ENCODE measurements at places on chromosomes 6 and 20. TPM values are rescaled to one million over a fixed set of nuclear protein-coding genes. Genes with fewer than 3 reads are reported as not detected.

- no peaks in the 10 kb centered on the region for H3K27me3 ChIP-seq
- no peak overlapping the region for H3K27ac ChIP-seq
- H3K36me3 ChIP-seq = no peaks in the 10 kb centered on the region
- no peak for DNase-seq
These were observed 15.5 kb downstream of the CYP39A1 start for GRCh38 chr6:46637145-46637544.

The KIF25 gene
- not detected for total RNA-seq

DNA sequence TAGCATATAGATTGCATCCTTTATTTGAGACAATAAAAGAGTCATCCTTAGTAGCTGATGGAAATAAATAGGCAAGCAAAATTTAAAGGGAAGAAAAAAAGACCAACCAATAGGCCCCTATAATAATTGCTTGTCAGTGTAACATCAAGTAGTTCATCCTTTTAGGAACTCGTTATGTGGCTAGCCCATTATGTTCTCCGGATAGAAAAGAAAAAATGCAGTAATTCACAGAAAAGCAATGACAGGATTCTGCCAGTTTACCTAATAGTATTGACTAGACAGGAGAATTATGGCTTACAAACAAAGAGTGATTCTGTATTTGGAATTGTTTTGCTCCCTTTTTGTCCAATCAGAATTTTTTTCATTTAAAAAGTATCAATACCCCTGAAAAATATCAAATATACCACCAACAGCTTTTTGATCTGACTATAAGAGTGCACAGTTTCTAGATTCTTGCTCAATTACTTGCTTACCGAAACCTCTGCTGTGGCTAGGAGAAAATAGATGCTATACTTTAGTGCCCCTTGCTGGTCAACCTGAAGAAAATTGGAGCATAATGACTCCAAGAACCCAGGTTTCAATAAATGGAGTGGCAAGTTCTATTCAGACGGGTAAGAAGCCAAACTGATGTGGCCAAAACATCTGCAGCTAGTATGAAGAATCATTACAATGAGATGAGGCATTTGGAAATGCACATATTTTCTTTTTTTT, 91.5 kb upstream of the SASH1 start:
- no peaks in the 10 kb centered on the region for H3K27me3 ChIP-seq
- no peaks in the 10 kb centered on the region for H3K36me3 ChIP-seq
- DNase-seq = peak; percentile 42

- H3K36me3 ChIP-seq = no peaks in the 10 kb centered on the region
- peak; percentile 85 for DNase-seq
- peaks cover 23% of the 10 kb centered on the region for H3K4me1 ChIP-seq
These were observed 191.5 kb upstream of the BMP2 start for GRCh38 chr20:6575912-6576401.

GRCh38 chr6:6683969-6684833, 95.7 kb downstream of the LY86 start:
- H3K36me3 ChIP-seq = no peaks in the 10 kb centered on the region
- no peak overlapping the region for H3K4me3 ChIP-seq
- peaks cover 8% of the 10 kb centered on the region for H3K27me3 ChIP-seq
- no peak for DNase-seq

GRCh38 chr20:13118676-13119075, 102.4 kb upstream of the ISM1 start:
- no peak for DNase-seq
- no peak overlapping the region for H3K27ac ChIP-seq
- H3K27me3 ChIP-seq = no peaks in the 10 kb centered on the region
- H3K4me1 ChIP-seq = no peaks in the 10 kb centered on the region

DNA sequence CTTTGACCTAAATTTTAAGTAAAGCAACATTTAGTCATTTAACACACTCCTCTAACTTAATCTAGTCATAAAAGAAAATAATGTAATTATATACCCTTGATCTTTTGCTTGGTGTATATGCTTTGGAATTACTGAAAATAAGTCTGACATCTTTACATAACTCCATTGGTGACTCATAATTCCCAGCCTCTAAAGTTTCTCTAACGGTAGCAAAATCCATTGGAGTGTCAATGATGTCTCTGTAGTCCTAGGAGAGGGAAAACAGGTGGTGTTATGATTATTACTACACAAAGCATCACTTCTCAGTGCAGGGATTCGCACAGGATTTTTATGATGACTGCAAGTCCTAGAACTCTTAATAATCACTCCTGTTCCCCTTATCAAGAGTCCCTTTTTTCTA, 80.2 kb downstream of the IRAK1BP1 start:
- peak; percentile 21 for DNase-seq
- no peak overlapping the region for H3K4me3 ChIP-seq
- peaks cover 11% of the 10 kb centered on the region for H3K4me1 ChIP-seq

DNA sequence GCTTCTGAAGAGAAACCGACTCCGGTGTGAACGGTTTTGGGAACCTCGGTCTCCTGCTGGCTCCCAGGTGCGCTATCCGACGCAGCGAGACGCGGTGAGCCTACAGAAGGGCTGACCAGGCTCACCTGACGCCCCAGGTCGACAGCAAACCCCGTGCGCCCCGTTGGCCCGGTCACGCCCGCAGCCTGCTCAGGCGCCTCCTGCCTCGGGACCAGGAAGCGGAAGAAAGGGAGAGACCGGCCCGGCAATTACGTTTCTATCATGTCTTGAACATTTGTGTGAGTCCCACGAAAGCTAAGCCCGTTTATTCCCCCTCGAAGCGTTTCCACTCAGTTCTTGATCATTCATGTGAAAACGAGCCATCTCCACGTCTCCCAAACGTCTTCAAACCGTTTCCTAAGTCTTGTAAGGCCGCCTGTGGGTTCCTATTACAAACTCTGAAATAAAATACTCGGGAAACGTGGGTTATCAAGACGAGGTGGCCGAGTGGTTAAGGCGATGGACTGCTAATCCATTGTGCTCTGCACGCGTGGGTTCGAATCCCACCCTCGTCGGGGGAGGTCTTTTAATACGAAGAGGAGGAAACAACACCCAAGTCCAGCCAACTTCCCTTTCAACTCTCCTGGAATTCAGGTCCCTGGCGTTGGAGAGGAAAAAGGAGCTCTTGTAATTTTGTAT, 150.5 kb upstream of the PRSS16 start:
- H3K4me3 ChIP-seq = peak overlapping the region; percentile 70
- peaks cover 9% of the 10 kb centered on the region for H3K4me1 ChIP-seq
- H3K27ac ChIP-seq = no peak overlapping the region
- DNase-seq = peak; percentile 64

The DSP gene
- total RNA-seq = 0.32 TPM

DNA sequence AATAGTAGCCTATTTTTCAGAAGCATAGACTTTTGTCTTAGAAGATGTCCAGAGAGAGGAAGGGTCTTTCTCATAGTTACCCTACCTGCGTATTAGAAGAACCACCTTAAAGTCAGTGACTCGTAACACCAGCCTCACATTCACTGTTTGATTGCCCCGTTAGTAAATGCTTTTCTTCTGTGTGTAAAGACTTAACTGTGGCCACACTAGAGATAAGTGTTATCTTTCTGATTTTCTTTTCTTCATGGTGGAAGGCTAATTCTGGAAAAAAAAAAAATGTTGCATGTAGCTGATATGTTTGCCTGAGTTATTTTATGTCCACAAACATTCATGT, 83.9 kb downstream of the SAMD3 start:
- peaks cover 4% of the 10 kb centered on the region for H3K4me1 ChIP-seq
- H3K36me3 ChIP-seq = peaks cover 15% of the 10 kb centered on the region
- no peak overlapping the region for H3K27ac ChIP-seq
- no peak for DNase-seq
- no peaks in the 10 kb centered on the region for H3K27me3 ChIP-seq
- no peak overlapping the region for H3K4me3 ChIP-seq

DNA sequence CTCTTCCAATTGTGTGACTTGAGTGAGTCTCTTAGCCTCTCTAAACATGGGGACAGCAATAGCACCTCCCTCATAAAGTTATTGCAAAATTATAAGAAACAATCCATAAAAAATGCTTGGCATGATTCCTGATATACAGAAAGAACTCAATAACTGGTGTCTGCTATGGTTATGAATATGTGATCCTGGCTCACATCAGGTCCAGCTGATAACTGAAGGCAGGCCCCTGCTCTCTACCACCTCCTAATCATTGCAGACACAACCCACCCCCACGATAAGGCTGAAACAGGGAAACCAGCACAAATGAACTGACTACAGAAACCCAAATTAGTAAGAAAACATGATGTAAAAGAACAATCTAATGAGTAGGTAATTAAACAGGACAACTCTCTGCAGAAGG, 5.4 kb downstream of the TRIM15 start:
- no peak for DNase-seq
- H3K4me1 ChIP-seq = no peaks in the 10 kb centered on the region
- H3K27me3 ChIP-seq = peaks cover 65% of the 10 kb centered on the region
- no peaks in the 10 kb centered on the region for H3K36me3 ChIP-seq

DNA sequence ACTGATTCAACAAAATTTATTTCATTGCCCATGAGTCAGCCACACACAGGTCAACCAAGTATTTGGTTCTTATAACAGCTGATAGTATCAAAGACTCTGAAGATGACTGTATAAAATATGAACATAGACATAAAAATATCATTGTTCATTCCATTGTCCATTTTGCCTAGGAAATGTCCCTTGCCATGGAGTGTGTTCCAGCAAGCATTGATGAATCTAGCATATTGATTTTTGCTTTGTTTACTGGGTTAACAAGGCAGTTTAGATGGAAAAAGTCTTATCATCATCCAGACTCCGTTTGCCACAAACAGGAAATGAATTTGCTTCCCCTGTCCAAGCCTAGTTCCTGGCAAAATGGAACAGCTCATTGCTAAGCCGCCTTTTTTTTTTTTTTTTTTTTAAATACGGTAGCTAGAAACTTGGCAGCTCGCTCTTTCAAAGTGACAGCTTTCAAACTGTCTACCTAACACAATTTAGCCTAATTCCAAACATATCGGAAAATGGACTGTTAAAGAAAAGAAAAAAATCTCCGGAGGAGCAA, 7.5 kb downstream of the F13A1 start:
- H3K27ac ChIP-seq = peak overlapping the region; percentile 20
- peak; percentile 52 for DNase-seq
- no peak overlapping the region for H3K4me3 ChIP-seq

- H3K4me3 ChIP-seq = no peak overlapping the region
- no peaks in the 10 kb centered on the region for H3K4me1 ChIP-seq
- H3K36me3 ChIP-seq = peaks cover 5% of the 10 kb centered on the region
- no peak overlapping the region for H3K27ac ChIP-seq
- H3K27me3 ChIP-seq = no peaks in the 10 kb centered on the region
These were observed 78.5 kb downstream of the REPS1 start for GRCh38 chr6:138909511-138909910.
